ENCODE measurements at places on chromosomes 1 and 21.

DNA sequence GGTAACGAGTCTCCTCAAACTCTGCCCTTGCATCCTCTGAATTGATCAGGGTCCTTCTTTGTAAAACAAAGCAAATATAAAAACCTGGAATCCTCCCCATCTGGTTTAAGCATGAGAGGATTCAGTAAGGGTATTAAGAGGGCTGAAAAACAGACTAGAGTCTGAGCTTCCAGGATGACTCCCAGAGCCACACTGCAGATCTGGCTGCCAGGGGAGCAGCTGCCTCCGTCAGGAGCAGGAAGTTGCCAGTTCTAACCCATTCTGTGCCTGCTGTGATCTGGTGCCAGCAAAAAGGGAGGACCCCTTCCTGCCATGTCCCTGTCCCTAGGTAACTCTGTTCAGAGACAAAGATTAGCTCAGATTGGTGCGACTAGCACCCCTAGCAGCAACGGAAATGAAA, 27.5 kb downstream of the SERTAD4 start:
- DNase-seq = no peak

DNA sequence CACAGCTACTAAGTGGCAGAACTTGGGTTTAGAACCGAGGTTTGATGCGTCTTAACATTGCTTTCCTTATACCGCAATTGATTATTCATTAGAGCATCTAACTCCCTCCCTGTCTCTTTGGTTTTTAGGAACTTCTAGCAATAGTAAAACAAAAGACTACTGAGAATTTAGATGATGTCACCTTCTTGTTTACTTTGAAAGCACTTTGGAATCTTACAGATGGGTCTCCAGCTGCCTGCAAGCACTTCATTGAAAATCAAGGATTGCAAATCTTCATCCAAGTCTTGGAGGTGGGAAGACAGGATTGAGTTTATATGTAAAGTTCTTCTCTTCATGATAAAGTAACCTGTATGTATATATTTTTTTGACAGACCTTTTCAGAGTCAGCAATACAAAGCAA, 35.0 kb downstream of the ZYG11A start:
- no peak for DNase-seq

DNA sequence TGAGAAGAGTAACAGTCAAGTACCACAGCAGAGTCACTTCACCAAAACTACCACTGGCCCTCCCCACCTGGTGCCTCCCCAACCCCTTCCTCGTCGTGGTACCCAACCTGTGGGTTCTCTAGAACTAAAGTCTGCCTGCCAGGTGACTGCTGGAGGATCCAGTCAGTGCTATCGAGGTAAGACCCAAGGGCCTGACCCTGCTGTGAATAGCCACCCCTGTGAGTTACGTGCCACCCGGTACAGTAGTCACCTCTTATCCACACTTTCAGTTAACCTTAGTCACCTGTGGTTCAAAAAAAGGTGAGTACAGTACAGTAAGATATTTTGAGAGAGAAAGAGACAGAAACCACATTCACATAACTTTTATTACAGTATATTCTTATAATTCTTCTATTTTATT, 16.5 kb downstream of the TTF2 start:
- no peak for DNase-seq

DNA sequence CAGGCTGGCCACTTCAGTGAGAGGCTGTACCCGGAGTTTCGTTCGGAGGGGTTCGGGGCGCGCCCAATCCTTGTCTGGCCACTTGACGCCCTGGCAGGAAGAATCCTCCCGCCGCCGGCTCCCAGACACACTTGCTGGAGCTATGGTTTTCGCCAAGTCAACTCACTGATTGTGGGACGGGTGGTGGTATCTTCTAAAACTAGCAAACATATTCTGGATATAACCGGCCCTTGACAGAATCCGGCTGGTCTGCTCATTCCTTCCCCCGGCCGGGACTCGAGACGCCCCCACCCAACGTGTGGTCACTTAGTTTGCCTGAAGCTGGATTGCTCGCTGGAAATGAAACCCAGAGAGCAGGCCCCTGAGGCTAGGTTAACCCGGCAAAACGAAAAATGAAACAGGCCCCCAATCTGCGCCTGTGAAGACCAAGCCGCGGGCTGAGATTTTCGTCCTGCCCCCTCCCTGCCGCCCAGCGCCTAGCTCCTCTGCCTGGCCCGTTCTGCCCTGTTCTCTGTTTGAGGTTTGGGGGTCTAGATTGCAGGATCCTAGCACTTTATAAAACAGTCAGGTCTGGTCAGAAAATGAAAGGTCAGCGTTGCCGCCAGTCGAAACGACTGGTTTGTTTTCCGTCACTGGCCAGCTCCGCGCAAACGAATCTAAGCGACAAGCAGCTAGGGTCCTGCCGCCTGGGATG, 4.6 kb downstream of the GFI1 start:
- DNase-seq = no peak

GRCh38 chr1:155719703-155720102, 30.8 kb downstream of the DAP3 start:
- no peak for DNase-seq
